ENCODE measurements at places on chromosomes 13 and 19. TPM values are rescaled to one million over a fixed set of nuclear protein-coding genes. Genes with fewer than 3 reads are reported as not detected.
A peak's percentile ranks its signal among the peaks of the same experiment; 100 is the strongest.

- peak; percentile 43 for DNase-seq
Measured at GRCh38 chr19:2326699-2327360, 1.6 kb downstream of the LSM7 start.

GRCh38 chr13:77699059-77699680 is 1.7 kb downstream of the SLAIN1 start:
- no peak for DNase-seq

Gene RFX2
- 5.4 TPM for total RNA-seq

Gene PRR20D
- total RNA-seq = not detected

Gene GJB6
- not detected for total RNA-seq

Gene ZNF723
- total RNA-seq = not detected

GRCh38 chr19:52673014-52673413 is 34.9 kb upstream of the ZNF83 start:
- DNase-seq = no peak

Gene LRRC63
- total RNA-seq = not detected

Gene ZIC5
- not detected for total RNA-seq

DNA sequence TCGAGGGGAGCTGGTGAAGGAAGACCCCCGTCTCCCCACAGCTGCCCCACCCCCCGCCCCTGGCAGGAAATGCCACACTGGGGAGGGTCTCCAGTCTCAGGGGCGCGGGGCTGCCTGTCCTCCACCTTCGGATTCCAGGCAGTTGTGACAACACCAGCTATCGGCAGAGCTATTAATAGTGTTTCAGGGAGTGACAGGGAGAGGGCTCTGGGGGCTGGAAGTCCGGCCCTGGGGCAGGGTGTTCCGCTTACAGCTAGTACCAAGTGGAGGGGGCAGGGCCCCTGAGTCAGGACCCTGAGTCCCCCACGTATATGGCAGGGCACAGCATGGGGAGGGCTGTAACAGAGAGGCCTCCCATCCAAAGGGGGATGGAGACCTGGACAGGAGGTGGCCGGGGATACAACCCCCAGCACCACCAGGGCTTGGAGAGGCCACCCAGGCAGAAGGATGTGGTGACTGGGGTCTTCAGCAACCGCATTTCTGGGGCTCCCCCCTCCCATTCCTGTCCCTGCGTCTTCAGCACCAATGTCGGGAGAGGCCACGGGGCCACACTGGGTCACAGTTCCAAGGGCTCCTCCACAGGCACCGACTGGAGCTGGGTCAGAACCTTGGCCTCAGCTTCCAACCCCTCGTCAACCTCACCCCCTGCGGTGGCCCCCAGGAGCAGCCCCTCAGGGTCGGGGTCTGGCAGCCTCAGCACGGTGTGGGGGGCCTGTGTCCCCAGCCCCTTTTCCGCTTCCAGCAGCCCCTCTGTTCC is 3.9 kb downstream of the SIX5 start:
- no peak for DNase-seq

GRCh38 chr19:11020982-11021759 is 60.3 kb downstream of the SMARCA4 start:
- no peak for DNase-seq

Gene PSG7
- not detected for total RNA-seq

DNA sequence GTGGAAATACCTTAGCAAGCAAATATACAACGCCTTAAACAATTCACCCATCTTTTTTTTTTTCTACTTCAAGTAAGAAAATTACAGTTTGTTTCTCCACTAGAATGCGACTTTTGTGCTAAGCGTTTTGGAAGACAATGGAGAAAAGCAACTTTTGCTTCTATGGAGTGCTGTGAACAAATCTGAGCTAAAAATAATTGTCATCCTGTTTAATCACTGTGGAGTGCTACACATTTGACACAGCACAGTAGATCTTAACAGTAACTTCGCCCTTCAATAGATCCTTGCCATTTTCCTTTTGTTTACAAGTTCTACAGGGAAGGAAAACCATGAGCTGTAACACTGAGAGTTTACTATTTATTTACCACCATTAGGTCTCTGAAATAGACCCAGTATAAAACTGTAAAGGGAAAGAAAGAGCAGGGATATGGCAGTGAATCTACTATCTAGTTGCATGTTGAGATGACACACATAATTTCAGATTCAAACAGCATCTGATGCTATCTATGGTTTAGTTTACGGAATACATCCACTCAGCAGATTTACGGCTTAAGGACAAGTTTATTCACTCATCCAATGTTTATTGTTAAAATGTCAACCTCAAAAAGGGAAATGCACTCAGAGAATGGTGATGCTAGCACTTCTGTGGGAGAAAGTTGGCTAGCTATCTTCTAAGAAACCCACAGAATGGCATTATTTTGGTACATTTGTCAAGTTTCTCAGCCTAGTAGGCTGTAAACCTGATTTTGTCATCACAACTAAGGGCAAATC is 175.3 kb downstream of the VWA8 start:
- DNase-seq = no peak

- DNase-seq = no peak
Measured at GRCh38 chr13:110575322-110576069, 14.0 kb upstream of the RAB20 start.

DNA sequence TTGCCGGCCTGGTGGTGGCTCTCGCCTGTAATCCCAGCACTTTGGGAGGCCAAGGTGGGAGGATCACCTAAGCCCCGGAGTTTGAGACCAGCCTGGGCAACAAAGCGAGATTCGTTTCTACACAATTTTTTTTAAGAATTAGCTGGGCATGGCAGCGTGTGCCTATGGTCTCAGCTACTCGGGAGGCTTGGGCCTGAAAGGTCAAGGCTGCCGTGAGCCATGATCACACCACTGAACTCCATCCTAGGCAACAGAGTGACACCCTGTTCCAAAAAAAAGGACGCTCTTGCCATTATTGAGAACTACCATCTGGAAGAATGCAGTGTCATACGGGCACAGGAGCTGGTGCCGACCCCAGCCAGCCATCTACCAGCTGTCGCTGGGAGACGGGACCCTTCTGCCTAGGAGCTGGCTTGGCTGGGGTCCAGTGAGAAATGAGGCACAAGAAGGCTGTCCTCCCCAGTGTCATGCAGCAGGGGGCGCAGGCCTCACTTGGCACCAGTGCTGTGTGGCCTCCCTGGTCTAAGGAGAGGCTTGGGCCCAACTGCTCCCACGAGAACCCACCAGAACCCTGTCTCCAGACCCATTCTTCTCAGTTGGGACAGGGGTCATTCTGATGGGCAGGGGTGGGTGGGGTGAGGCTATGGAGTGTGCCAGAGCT is 12.2 kb upstream of the RELB start:
- DNase-seq = no peak

Gene CNN1
- total RNA-seq = 174 TPM

Gene LAIR2
- not detected for total RNA-seq

DNA sequence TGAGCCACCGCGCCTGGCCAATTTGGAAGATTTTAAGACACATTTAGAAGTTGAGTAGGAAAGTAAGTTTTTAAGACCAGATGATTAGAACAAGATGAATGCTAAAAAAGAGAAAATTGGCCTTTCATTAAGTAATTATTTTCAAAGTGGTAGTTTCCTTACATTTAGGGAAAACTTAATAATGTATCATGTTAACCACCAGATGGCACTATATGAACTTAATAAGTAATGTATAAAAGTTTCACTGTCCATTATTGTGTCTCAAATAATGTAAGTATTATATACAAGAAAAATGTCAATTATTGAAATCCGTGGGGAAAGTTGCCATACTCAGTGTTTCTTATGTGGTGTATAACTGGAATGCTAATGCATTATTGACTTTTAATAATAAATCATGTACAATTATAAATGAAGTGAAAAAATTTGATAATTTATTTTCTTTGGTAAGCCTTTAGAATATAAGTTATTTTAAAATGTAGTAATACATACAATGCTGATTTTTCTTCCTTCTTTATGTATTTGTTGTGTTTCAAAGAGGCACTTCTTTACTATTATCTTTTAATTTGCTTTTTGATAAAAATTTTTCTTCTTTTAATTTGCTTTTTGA is 29.2 kb downstream of the COG6 start:
- no peak for DNase-seq

DNA sequence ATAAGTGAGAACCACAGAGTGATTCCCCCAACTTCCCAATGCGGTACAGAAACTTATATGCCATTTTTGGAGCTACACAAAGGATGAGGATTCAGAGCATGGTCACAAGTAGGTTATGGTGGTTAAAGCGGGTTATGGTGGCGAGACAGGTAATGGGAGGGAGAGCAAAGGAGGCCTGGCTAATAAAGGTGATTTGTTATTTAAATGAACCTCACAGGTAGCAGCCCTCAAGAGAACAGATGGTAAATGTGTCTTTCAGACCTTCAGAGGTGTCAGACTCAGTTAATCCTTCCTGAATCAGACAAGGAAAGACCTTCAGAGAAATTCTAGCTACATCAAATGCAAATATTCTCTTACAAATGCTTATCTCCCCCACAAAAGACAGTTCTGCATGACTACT is 1971.4 kb downstream of the OLFM4 start:
- DNase-seq = no peak

GRCh38 chr19:6298413-6298812 is 18.6 kb upstream of the MLLT1 start:
- no peak for DNase-seq

Gene SPACA4
- not detected for total RNA-seq

DNA sequence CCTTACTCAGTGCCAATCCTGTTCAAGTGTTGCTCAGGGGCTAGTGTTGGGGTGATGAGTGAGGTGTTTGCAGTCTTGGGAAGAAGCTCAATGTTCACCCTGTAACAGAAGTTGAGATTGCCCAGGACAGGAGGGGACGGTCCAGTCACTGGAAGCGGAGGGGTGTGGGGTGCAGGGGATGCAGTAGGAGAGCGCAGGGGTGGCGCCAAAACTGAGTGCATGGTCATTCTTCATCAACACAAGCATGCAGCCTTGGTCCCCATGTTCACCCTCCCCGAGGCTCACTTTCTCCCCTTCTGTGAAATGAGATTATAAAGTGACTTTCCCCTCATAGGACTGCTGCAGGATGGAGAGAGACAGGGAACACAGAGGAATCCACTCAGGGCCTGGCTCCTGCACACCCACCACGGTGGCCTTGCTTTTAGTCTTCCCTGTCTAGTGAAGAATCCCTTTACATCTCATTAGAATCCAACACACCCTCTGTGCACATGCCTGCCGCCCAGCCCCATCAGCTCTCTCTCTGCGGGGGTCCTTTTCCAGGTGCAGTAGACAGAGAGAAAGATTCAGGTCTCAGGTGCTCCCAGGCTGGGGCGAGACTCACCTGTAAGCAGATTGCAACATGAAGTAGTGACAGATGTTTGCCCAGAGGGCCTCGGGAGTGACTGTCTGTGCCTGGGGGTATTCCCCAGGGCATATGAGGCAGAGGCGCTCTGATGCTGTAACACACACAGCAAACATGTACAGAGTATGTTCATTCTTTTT is 93.2 kb downstream of the TSHZ3 start:
- DNase-seq = no peak

- no peak for DNase-seq
Measured at GRCh38 chr19:6851359-6851758, 36.0 kb upstream of the ADGRE1 start.

DNA sequence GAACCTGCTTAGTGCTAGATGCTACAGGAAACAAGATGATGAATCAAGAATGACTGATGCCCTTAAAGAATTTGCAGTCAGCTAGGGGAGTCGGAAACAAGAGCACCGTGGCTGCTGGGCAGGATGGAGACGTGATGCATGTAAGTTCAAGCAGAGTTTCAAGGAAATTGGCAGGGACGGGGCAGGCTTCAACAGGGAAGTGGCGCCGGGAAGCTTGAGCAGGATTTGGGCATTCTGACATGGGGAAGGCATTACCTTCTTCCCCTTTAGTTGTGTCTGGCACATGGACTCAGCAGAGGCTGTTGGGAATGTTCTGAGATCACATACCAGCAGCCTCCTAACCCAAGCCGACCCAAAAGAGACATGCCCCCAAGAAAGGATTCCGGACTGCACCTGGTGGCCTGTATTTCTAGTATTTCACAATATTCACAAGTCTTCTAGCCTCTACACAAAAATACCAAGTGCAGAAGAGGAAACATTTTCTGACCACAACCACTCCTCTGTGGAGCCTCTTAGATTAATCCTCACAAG is 138.2 kb downstream of the CRYL1 start:
- no peak for DNase-seq

- no peak for DNase-seq
Measured at GRCh38 chr19:53333066-53333462, 485 bp upstream of the ZNF845 start.

DNA sequence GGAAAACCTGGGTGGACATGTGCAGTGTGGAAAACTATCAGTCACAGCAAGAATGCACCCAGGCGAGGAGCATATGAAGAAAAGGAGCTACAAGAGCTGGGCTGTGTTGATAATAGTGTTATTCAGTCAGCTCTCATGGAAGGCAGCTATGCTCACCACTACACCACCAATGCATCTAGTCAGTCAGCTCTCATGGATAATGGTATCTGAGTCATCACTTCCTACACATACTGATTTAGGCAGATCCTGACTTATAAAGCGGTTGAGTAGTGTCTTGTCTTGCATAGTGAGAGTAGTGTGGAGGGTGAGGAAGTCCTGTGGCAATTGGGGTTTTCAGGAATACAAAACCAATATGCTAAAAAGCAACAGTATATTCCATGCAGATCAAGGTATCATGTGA is 9.1 kb upstream of the ZNF160 start:
- DNase-seq = no peak
